ENCODE measurements at places on chromosomes 12 and 14. TPM values are rescaled to one million over a fixed set of nuclear protein-coding genes. Genes with fewer than 3 reads are reported as not detected.

DNA sequence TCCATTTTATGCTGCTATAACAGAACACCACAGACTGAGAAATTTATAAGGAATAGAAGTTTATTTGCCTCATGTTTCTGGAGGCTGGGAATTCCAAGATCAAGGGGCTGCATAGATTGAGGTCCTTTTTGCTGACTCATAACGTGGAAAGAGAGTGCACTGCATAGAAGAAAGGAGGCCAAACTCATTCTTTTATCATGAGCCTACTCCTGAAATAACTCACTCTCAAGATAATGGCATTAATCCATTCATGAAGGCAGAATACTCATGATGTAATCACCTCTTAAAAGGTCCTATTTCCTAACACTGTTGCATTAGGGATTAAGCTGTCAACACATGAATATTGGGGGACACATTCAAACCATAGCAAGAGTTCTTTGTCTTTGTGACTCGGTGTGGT, 60.0 kb upstream of the FBXO33 start:
- DNase-seq, result no peak

DNA sequence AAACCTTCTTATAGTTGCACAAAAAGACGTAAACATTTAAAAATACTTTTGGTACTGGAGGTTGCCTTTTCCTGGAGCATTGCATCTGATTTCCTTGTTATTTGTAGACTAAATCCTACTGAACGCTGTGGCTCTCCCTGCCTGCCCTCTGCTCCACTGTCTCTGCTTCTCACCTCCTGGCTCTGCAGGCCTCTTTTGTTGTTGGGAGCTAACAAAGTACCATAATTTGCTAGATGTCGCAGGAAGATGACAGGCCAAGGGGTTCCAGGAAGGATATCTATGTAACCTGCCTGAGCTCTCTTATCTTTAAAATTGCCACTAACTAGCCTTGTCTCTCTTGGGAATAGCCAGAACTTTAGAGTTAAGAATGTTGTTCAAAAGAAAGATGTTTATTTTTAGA, 21.4 kb downstream of the SYNE2 start:
- no peak for DNase-seq

The KLRC2 gene
- total RNA-seq, result not detected

GRCh38 chr14:78519863-78520262, 349.7 kb downstream of the NRXN3 start:
- DNase-seq, result no peak

GRCh38 chr12:53603196-53603595, 23.0 kb downstream of the ATF7 start:
- DNase-seq, result no peak

GRCh38 chr12:66119870-66120241, 10.7 kb downstream of the LLPH start:
- DNase-seq, result no peak

The A2ML1 gene
- total RNA-seq, result 5.7 TPM

GRCh38 chr12:91506452-91506851, 323.8 kb upstream of the DCN start:
- no peak for DNase-seq

The OTOGL gene
- 0.21 TPM for total RNA-seq

- no peak for DNase-seq
Measured at GRCh38 chr12:2919249-2919648, 28.6 kb downstream of the TULP3 start.

The TMEM233 gene
- 0.22 TPM for total RNA-seq

The LRRC10 gene
- not detected for total RNA-seq

DNA sequence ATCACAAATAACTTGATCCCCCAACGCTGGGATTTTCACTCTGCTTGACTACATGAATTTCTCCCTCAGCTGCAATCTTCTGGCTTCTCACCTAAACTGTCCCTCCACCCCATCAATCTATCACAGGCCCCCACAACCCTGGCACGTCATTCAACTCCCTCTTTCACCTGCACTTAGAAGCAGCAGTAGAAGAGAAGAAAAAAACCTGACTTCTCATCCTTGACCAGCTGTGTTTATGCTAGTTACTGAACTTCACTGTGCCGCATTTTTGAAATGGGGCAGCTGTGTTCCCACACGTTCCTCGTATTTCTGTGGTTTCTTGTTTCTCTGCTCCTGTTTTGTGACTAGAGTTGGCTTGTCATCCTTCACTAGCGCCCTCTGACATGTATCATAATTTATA, 35.0 kb downstream of the ITPR2 start:
- DNase-seq, result no peak

The TAOK3 gene
- total RNA-seq, result 99.0 TPM

The LMNTD1 gene
- not detected for total RNA-seq

The ARHGEF25 gene
- 57.0 TPM for total RNA-seq

GRCh38 chr12:98735821-98736220, 90.7 kb downstream of the APAF1 start:
- DNase-seq, result no peak

GRCh38 chr14:104442107-104442551, 137.4 kb upstream of the C14orf180 start:
- no peak for DNase-seq

GRCh38 chr12:85484387-85484786, 204.4 kb downstream of the ALX1 start:
- no peak for DNase-seq

GRCh38 chr14:100320157-100320856, 2.8 kb upstream of the SLC25A47 start:
- DNase-seq, result no peak

GRCh38 chr12:130491421-130492357, 154.0 kb downstream of the PIWIL1 start:
- no peak for DNase-seq

DNA sequence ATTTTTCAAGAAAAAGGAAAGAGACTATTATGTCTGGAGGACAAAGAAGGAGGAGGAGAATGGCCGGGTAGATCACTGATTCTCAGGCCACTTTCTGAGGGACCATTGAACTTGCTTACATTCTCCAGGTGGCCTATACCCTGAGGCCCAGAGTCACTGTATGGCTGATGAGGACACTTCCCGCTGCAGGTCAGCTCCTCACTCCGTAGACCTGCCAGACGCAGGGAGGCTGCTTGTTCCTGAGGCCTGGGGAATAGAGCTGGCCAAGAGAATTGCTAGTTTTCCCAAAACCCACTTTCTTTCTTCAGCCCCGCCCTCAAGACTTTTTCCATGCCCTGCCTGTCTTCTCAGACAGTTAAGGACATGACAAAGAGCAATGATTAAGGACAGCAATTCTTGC, 510.5 kb upstream of the TBX3 start:
- DNase-seq, result no peak

DNA sequence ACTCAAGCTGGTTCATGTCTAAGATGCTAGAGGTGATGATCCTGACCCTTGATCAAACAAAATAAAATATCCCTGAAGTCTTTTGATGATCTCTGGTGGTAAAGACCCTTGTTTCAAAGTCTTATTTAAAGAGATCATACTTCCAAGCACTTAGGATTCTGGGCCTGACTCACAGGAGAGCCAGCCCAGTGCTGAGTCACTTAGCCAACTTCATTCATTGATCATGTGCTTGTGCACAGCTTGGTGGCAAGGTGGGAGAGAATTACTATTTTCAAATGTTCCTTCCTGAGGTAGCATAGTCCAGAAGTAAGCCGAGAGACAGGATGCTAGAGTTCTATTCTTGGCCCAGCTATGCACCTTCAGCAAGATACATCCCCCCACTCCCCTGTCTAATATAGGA, 40.6 kb downstream of the SCN8A start:
- no peak for DNase-seq

- no peak for DNase-seq
Measured at GRCh38 chr12:8905546-8905945, 8.8 kb upstream of the PHC1 start.

The POTEM gene
- not detected for total RNA-seq

DNA sequence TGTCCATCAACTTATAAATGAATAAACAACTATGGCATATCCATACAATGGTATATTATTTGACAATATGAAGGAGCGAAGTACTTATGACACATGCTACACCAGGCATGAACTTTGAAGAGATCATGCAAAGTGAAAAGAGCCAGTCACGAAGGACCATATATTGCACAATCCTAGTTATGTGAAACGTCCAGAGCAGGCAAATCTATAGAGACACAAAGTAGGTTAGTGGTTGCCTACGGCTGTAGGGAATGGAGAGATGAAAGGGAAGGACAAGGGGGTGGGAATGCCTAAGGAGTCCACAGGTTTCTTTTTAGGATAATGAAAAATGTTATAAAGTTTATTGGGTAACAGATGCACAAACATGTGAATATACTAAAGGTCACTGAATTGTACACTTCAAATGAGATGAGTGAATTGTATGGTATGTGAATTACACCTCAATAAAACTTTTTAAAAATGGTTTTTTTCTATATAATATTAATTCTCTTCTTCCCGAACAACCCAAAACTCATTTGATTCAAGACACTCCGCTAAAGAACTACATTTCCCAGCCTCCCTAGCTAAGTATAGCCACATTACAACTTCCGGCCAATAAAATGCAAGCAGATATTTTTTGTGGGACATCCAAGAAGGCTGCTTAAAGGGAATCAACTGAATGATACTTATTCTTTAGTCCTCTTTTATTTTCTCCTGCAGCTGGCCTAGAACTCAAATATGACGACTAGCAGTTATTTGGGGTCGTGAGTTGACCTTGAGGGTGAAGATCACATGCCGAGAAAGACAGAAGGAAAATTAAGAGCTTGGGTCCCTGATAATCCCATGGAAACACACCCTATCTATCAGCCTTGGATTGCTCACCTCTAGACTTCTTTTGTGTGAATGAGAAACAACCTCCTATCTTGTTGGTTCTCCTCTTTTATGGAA, 187.2 kb downstream of the TTC8 start:
- DNase-seq, result no peak

The OTX2 gene
- not detected for total RNA-seq

- DNase-seq, result no peak
Measured at GRCh38 chr12:43969882-43970281, 134.0 kb downstream of the TMEM117 start.

The VSIG10 gene
- total RNA-seq, result 36.7 TPM

The DACT1 gene
- 54.6 TPM for total RNA-seq

The TMEM63C gene
- not detected for total RNA-seq

- DNase-seq, result no peak
Measured at GRCh38 chr12:68622250-68622649, 11.6 kb downstream of the RAP1B start.

DNA sequence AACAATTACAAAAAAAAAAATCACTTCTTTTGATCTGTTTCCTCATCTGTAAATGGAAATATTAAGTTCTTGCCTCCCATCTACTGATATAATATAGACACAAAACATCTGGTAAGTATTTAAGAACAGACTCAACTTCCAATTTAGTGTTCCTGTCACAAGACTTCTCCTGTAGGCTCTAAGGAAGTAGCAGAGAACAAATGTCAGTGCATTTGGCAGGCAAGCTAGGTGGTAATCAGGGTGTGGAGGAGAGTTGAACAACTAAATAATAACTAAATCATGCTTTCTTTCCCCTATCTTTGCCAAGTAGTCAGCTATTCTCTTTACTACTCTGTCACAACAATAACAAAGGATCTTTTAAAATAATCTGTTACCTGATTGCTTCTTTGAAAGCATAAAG, 22.1 kb downstream of the BAZ1A start:
- DNase-seq, result no peak

The AQP5 gene
- not detected for total RNA-seq

DNA sequence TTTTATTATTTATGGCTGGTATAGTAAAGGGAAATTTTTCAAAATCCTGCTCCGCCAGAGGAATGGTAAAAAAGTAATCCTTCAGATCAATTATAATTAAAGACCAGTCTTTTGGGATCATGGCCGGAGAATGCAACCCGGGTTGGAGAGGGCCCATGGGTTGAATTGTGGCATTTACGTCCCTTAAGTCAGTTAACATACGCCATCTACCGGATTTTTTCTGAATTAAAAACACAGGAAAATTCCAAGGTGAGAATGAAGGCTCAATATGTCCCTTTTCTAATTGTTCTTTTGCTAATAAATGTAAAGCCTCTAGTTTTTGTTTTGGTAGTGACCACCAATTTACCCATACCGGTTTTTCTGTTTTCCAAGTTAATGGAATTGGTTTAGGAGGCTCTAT, 602.8 kb downstream of the ALG10 start:
- DNase-seq, result no peak

- DNase-seq, result no peak
Measured at GRCh38 chr12:102107970-102108369, 11.9 kb downstream of the NUP37 start.

The NANOG gene
- total RNA-seq, result 0.84 TPM

The NKX2-8 gene
- total RNA-seq, result not detected

The ANKRD9 gene
- 11.4 TPM for total RNA-seq

GRCh38 chr12:84507956-84508850, 404.4 kb downstream of the SLC6A15 start:
- DNase-seq, result no peak

- DNase-seq, result no peak
Measured at GRCh38 chr12:108806346-108806745, 51.0 kb downstream of the SSH1 start.

The PIANP gene
- total RNA-seq, result not detected

DNA sequence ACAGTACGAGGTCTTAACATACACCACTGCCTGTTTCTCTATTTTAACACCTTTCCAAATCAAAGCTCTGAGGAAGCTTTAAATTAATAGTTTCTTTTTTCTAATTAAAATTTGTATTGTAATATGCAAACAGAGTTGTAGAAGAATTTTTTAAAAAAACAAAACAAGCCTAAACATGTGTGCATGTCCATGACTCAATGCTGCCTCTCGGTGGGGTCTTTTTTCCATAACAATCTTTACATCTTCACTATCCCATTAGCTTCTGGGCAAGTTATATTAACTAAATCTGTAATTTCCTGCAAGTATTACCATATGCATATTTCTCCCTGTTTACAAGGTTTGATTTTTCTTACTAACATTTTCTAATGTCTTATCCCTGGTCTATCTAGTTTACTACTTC, 143.9 kb upstream of the NAV3 start:
- DNase-seq, result no peak

DNA sequence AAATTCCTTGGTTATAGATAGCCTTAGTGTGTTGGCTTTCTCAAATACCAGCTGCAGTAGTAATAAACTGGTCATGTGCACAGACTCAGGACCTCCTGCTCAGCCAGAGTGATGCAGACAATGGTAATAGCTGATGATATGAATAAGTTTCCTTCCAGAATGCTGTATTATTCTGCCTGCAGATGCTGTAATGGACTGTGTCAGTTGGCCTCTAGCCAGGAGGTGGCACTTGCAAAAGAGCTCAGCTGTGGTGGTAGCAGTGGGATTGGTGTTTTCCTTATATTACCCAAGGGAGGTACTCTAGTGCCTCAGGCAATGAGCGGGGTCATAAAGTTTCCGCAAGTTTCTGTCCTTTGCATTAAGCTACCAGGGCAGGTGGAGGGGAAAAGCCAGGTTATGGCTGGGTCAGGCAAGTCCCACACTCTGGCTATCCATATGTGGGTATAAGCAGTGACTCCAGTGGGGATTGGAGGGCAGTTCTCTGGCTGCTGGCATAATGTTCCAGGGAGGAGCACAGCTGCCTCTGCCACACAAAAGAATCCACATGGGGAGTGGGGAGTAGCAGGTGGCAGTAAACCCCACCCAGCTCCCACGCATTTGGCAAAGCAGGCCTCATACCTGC, 14.0 kb upstream of the MUCL1 start:
- no peak for DNase-seq

- DNase-seq, result no peak
Measured at GRCh38 chr12:113783811-113784210, 182.3 kb downstream of the RBM19 start.

The CIROP gene
- total RNA-seq, result not detected

- DNase-seq, result no peak
Measured at GRCh38 chr14:94773655-94774343, 3.9 kb upstream of the GSC start.

The NPFF gene
- not detected for total RNA-seq

All from tibial nerve (tissue), 4 donors.